ENCODE measurements at places on chromosomes 2 and 18.
A peak's percentile ranks its signal among the peaks of the same experiment; 100 is the strongest.

- no peak for DNase-seq
Observed at GRCh38 chr2:235116885-235117492, 165.2 kb downstream of the SH3BP4 start.

DNA sequence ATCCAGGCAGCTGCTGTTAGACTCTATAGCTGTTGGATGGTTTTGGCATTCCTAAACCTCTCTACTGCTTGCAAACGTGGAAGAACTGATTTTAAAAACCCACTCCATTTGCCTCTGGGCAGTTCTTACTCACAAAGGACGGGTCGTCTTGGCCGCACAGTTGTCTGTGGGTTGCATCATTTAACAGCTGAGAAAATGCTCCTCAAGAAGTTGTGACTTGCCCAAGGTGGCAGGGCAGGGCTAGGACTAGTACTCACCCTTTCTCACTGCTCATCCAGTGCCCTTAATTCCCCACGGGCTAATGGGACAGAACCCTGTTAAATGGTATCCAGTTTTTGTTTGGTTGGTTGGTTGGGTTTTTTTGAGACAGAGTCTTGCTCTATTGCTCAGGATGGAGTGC lies 997 bp upstream of the DRC1 start:
- DNase-seq = no peak

- no peak for DNase-seq
Observed at GRCh38 chr18:3015204-3015592, 2.3 kb upstream of the LPIN2 start.

DNA sequence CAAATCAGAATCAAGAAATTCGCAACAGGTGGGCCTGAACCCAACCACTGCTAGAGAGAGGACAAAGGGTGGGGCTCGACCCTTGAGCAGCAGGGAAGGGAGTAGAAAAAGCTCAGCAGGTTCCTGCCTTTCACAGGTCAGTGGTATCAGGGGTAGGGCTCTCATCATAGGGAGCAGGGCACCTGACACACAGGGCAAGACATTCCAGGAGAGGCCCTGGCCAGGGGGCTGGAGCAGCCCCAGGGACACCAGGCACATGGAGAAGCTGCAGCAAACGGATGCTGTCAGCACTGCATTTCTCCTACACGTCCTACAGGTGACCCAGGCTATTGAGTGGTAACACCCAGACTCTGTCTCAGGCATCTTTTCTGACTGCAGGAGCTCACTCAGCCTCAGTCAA lies 17.2 kb upstream of the MLPH start:
- no peak for DNase-seq

DNA sequence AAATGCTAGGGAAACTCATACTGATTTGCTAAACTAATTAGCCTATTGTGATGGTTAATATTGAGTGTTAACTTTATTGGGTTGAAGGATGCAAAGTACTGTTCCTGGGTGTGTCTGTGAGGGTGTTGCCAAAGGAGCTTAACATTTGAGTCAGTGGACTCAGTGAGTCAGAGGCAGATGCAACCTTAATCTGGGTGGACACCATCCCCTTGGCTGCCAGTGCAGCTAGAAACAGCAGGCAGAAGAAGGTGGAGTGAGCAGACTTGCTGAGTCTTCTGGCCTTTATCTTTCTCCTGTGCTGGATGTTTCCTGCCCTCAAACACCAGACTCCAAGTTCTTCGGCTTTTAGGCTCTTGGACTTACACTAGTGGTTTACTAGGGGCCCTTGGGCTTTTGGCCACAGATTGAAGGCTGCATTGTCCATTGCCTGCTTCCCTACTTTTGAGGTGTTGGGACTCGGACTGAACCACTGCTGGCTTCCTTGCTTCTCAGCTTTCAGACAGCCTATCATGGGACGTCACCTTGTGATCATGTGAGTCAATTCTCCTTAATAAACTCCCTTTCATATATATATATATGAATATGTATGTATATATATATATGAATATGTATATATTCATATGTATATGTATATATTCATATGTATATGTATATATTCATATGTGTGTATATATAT lies 69.7 kb downstream of the RPRM start:
- no peak for DNase-seq

DNA sequence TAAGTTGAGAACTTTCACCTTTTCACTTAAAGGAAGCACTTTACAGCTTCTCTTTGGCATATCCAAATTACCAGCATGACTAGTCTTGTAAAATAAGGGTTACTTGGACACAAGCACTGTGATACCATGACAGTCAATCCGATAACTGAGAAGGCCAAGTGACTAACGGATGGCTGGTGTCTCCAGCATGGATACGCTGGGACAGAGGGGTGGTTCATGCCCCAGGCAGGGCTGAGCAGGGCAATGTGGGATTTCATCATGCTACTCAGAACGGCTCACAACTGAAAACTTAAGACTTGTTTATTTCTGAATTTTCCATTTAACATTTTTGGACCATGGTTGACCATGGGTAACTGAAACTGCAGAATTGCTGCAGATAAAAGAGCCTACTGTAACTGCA lies 43.1 kb upstream of the GPR155 start:
- no peak for DNase-seq

DNA sequence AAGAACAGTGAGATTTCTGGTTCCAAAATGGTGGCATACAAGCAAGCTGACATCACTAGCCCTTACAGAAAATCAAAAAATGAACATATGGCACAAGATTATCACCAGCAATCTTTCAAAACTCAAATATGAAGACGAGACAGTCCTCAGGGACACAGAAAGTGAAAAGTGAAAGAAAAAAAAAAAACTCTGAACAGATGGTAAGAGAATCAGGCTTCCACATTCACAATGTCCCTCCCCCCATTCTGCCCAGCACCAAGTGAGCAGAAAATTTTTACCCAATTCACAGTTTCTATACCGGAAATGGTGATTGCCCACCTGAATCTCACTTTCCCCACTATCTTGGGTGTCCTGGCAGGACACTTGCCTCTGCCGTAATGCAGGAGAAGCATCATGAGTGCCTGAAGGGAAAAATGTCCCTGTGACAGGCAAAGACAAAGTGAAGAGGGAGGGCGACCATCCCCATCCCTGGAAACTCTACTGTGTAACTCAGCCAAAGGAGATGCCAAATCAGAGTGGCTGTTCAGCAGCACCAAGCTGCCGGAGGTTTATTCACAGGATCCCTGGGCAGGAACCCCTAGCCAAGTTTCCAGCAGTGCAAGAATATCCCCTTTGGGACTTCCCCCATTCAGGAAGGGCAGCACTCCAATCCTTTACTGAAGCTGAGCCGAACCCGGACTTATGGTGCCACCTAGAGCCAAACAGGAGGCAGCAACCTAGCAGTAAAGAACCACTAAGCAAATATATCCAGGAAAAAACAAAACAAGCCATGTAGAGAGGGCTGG lies 312.2 kb downstream of the LRATD1 start:
- no peak for DNase-seq

DNA sequence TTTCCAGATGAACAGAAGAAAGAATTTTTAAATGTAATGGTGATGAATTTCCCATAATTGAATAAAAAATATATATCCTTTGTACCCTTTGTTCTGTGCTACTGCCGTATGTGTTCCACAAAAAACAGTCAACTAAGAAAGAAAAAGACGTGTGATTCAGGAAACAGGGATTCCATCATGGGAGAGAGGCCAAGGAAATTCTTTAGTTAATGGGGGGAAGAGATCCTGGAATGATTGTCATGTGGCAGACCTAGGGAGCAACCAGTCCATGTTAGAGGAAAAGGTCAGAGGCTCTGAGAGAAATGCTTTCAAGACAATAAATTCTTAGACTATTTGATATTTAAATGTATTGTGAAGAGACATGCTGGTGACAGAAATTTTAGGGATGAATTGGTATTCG lies 76.6 kb downstream of the CPO start:
- DNase-seq = no peak

- peak; percentile 54 for DNase-seq
Observed at GRCh38 chr2:8412586-8412985, 269.3 kb upstream of the ID2 start.

- no peak for DNase-seq
Observed at GRCh38 chr2:10426726-10427617, 21.2 kb downstream of the ODC1 start.

- DNase-seq = no peak
Observed at GRCh38 chr2:88827821-88828220, 136.3 kb downstream of the RPIA start.

- no peak for DNase-seq
Observed at GRCh38 chr2:38099099-38100028, 23.4 kb upstream of the CYP1B1 start.

DNA sequence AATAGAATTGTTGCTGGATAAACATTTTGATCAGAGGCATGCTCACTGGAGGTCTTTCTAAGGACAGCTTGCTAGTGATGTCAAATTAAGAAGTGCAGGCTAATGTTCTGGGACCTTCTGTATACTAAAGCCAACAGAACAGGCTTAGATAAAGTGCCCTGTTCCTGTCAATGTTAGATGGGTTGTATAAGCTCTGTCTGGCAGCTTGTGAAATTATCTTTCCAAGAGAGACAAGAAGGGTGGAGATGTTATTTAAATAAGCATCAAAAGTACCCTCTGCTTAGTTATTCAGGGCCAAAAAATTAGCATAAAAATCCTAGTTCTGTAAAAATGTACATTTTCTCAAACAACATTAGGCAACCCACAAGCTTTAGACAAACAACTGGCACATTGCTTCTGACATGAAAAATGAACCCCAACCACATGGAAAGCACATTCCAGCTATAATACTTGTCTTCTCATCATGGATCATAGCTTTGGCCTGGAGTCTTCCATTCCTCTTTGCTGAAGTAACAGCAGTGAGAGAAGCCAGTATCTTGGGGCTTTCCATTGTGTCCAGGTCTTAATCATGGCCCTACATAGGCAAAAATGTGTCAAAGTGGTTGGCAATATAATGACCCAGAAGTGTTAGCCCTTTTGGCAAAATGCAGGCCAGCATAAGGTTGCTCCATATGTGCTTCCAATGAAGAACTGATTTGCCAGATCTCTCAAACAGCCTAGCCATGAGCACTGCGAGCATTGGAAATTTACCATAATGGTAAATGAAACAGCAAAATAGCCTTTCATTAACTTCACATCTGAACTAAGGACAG lies 478.1 kb upstream of the ZNF804A start:
- DNase-seq = no peak

GRCh38 chr2:98852932-98853331 lies 83.1 kb downstream of the CRACDL start:
- DNase-seq = no peak

DNA sequence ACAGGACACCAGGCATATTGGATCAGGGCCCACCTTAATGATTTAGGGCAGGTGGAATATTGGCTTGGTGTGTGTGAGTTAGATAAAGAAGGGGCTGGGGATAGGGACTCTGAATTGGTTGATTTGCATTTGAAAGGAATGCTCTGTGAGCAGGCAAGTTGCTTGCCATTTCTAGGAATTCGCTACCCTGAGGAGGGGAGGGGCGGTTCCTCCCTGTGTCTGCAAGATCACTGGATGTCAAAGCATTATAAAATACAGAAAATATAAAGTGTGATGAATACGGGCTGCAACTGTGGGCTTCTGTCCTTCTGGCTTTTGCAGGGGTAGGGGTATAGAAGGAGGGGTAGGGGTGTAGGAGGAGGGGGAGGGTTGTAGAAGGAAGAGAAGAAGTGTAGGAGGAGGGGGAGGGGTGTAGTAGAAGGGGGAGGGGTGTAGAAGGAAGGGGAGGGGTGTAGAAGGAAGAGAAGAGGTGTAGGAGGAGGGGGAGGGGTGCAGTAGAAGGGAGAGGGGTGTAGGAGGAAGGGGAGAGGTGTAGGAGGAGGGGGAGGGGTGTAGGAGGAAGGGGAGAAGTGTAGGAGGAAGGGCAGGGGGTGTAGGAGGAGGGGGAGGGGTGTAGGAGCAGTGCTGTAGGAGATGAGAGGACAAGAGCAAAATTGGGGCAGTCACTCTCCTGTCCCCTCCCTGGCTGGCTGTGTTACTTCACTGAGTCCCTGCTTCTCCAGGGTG lies 238.0 kb upstream of the COPS8 start:
- no peak for DNase-seq

- DNase-seq = no peak
Observed at GRCh38 chr2:27117995-27118524, 868 bp downstream of the CGREF1 start.

- DNase-seq = no peak
Observed at GRCh38 chr2:143720095-143720664, 591.0 kb downstream of the ARHGAP15 start.

DNA sequence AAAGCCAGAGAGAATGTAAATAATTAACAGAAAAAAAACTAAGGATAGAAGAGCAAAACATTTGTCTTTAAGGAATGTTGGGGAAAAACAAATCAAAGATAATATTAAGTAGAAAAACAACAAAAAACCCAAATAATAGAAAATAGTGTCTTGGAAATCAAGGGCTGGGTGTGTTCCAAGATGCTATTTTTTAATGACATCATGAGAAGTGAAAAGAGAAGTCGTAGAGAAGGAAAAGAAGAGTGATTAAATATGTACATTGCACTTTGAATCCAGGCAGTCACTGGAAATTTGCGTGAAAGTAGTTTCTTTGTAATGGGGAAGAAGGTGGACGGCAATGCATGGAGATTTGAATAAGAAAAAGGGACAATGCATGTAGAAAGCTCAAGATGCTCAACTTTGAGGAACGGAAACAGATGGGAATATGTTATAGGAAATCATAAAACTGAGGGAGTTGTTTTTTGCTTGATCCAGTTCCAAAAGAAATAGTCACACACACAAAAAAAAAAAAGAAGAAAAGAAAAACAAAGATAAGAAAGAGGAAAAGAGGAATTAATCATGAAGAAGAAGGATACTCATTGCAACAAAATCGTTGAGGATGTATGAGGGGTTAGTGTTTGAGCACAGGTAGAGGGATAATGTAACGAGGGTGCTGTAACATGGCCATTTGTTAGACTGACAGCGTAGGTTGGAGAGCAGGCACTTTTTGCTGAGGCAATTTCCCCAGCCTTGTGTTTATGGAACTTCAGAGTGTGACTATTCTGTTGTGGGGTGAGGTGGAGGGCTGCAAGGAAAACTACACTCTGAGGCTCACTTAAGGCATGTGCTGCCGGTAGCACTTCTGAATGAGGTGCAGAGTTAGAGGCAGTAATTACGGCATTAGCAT lies 184.1 kb downstream of the CALCRL start:
- DNase-seq = no peak

- DNase-seq = peak; percentile 86
Observed at GRCh38 chr2:133886735-133887675, 318.7 kb upstream of the NCKAP5 start.

GRCh38 chr18:49017813-49018553 lies 67.2 kb upstream of the SMAD7 start:
- peak; percentile 9 for DNase-seq

GRCh38 chr2:98444436-98445176 lies at the start of gene INPP4A:
TSS of gene INPP4A (plus strand) at chr2:98444858. CDS start at chr2:98520049, 75,191 bp downstream.
- DNase-seq = peak; percentile 69

GRCh38 chr18:42743373-42744138 lies 371.9 kb downstream of the RIT2 start:
- no peak for DNase-seq
